ENCODE measurements at places on chromosomes 7 and 10. TPM values are rescaled to one million over a fixed set of nuclear protein-coding genes. Genes with fewer than 3 reads are reported as not detected.

Gene MEIG1
- total RNA-seq: not detected

Gene CLDN12
- total RNA-seq: 32.9 TPM

Gene PILRA
- 2.0 TPM for total RNA-seq

- no peaks in the 10 kb centered on the region for H3K36me3 ChIP-seq
- no peak overlapping the region for H3K27ac ChIP-seq
- DNase-seq: peak; percentile 87
- no peak overlapping the region for H3K4me3 ChIP-seq
These were observed 77.4 kb downstream of the PON1 start for GRCh38 chr7:95246831-95247370.

DNA sequence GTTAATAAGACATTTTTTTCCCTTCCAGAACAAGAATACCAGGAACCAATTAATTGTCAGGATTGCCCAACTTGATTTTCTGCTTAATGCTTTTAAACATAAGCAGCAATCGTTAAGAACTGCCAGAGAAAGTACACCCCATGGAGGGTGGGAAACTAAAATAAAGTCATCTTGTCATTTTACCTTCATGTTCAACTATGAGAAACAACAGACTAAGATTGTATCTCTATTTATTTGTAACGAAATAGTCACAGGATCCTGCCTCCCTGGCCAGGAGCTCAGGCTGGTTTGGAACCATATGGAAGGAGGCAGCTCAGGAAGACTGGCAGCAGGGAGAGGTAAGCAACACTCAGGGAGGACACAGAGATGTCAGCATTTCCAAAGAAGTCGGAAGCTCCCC is 129.6 kb downstream of the TNS3 start:
- H3K4me3 ChIP-seq: no peak overlapping the region
- no peak for DNase-seq

GRCh38 chr7:28477041-28477442 is 64.7 kb downstream of the CREB5 start:
- no peaks in the 10 kb centered on the region for H3K36me3 ChIP-seq
- no peak overlapping the region for H3K27ac ChIP-seq
- H3K27me3 ChIP-seq: no peaks in the 10 kb centered on the region
- peaks cover 4% of the 10 kb centered on the region for H3K4me1 ChIP-seq
- no peak for DNase-seq
- no peak overlapping the region for H3K4me3 ChIP-seq

- DNase-seq: peak; percentile 43
- peak overlapping the region; percentile 97 for H3K27ac ChIP-seq
- peaks cover 29% of the 10 kb centered on the region for H3K27me3 ChIP-seq
- H3K4me1 ChIP-seq: peaks cover 7% of the 10 kb centered on the region
- H3K4me3 ChIP-seq: peak overlapping the region; percentile 91
These were observed 2.9 kb upstream of the IGF2BP3 start for GRCh38 chr7:23472956-23473843.

GRCh38 chr10:31706464-31707092 is 222.1 kb downstream of the ARHGAP12 start:
- peaks cover 14% of the 10 kb centered on the region for H3K4me1 ChIP-seq
- DNase-seq: no peak
- H3K27ac ChIP-seq: no peak overlapping the region
- no peaks in the 10 kb centered on the region for H3K36me3 ChIP-seq

- DNase-seq: no peak
- no peaks in the 10 kb centered on the region for H3K36me3 ChIP-seq
- H3K27me3 ChIP-seq: no peaks in the 10 kb centered on the region
- no peak overlapping the region for H3K27ac ChIP-seq
These were observed 5.3 kb downstream of the ATXN7L1 start for GRCh38 chr7:105871142-105871541.

Gene MCU
- 18.7 TPM for total RNA-seq

Data from A673 (cell line).